ENCODE measurements at places on chromosomes 7 and 10.

DNA sequence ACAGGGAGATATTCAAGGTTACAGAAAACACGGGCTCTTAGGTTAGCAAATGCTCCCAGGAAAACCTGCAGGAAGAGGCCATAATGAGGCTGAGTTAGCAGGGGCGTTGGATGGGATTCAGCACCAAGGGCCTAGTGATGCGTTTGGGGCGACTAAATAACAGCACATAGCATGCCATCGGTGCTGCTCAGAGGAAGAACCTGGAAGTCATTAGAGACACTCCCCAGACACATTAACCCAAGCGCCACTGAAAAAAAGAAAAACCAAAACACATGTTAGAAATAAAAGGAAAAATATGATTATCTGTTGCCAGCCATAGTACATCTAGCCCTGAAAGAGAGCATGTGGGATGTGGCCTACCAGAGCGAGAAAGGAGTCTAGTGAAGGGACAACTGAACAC lies 28.8 kb upstream of the OPALIN start:
- DNase-seq: no peak

DNA sequence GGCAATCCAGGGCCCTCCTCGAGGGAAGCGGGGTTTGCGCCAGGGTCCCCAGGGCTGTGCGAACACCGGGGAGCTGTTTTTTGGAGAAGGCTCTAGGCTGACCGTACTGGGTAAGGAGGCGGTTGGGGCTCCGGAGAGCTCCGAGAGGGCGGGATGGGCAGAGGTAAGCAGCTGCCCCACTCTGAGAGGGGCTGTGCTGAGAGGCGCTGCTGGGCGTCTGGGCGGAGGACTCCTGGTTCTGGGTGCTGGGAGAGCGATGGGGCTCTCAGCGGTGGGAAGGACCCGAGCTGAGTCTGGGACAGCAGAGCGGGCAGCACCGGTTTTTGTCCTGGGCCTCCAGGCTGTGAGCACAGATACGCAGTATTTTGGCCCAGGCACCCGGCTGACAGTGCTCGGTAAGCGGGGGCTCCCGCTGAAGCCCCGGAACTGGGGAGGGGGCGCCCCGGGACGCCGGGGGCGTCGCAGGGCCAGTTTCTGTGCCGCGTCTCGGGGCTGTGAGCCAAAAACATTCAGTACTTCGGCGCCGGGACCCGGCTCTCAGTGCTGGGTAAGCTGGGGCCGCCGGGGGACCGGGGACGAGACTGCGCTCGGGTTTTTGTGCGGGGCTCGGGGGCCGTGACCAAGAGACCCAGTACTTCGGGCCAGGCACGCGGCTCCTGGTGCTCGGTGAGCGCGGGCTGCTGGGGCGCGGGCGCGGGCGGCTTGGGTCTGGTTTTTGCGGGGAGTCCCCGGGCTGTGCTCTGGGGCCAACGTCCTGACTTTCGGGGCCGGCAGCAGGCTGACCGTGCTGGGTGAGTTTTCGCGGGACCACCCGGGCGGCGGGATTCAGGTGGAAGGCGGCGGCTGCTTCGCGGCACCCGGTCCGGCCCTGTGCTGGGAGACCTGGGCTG lies 26.0 kb downstream of the PRSS2 start:
- DNase-seq: no peak

- peak; percentile 7 for DNase-seq
Observed at GRCh38 chr10:86139066-86139657, 227.4 kb downstream of the GRID1 start.

GRCh38 chr10:131833013-131833412 lies 67.8 kb upstream of the PPP2R2D start:
- no peak for DNase-seq

DNA sequence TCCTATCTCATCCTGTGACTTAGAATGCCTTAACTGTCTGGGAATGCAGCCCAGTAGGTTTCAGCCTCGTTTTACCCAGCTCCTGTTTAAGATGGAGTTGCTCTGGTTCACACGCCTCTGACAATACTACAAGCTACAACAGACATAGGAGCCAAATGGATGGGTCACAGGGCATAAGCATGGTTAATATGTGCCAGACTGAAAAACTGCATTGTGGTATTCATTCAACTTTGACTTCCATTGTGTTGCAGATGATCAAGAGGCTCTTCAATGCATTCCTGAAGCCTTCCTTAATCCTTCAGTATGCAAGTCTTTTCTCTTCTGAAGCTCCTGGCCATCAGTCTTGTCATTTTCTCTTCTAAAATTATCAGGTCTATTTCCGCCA lies 20.3 kb upstream of the RNF32 start:
- no peak for DNase-seq
